ENCODE measurements at places on chromosomes 6 and 20.

DNA sequence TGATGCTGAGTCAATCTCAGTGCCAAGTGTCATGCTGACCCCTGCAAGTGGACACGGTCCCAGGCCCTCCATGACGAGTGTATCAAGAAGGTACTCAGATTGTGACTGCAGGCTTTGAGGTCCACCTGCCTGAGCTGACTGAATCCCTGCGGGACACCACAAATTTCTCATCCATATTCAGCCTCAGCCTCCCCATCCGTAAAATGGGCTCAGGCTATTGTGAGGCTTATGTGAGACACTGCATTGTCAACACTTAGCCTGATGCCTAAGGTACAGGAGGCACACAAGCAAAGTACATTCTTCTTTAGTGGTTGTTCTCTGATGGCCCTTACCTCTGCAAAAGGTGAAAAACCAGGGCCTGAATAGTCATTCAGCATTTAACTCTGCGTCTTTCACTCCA, 70.4 kb upstream of the NFATC2 start:
- DNase-seq: no peak

DNA sequence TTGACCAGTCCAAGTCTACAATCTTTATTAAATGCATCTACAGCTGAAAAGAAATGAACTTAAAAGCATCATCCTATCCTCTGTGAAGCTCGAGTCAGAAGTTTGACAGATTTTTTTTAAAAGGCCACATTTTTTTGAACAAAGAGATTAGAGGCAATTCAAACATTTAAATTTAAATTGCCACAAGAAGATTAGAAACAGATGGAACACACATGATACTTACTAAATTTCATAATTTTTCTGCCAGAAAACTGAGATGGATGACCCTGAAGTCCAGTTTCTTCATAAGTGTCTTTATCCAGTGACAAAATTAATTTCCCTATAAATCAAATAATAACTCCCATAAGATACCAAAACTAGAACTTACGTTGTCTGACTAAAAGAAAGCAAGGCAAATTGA, 4.3 kb downstream of the RPP40 start:
- no peak for DNase-seq

- DNase-seq: no peak
These were observed 289.9 kb upstream of the RUNX2 start for GRCh38 chr6:45038226-45038625.

DNA sequence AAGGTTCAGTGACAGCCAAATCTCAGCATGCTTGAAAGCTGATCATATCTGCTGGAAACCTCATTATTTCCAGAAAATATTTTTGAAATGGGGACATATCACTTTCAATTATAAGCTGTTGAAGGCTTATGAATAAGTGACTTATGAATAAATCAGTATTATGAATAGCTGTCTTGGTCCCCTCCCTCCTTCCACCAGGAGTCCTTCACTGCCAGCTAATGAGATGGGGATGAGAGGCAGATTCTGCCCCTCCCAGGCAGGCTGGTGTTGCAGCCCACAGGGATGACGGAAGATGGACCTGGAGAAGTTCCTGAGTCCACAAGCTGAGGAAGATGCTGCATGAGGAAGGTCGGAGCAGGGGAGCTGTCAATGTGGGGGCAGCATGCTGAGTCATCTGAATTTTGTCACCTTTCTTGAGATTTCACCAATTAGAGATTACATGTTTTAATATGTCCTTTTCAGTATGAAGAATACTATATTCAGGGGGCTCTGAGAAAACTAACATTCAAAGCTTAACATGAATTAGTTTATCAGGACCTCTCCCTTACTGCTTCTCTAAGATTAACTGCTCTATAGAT, 112.2 kb downstream of the DTNBP1 start:
- DNase-seq: no peak

DNA sequence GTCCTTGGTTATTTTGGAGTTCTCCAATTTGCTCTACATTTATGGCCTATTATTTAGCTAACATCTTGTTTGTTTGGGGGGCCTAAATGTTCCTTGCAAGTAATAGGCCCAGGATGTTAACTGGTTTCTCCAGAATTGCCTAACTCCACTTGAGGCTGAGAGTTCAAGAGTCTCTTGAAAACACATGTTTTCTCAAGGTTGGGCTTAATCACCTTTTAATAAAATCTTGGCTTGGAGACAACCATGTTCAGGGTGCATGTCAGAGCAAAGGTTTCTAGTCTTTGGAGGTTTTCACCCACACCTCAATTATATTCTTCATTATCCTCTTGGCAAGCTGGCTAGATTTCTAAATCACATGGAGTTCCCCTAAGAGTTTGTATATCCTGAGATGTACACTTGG, 54.2 kb downstream of the KLHL31 start:
- DNase-seq: peak; percentile 34

DNA sequence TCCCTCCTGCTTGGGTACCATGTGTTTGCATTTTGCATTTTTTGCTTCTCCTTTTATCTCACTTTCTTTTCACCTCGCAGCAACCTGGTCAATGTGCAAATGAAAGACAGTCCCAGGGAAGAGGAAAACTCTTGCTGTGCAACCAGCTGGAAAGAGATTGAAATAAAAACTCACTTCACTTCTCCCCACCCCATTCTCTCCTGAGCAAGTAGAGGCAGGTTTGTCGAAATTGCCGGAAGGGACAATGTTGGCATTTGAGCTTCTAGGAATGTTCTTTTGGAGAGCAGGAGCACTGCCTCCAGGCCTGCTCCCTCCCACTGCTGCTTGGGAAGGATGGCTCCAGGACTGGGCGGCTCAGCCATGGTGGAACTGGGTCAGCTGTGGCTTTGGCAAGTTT, 30.6 kb downstream of the KCNG1 start:
- DNase-seq: no peak

GRCh38 chr6:113359155-113360140, 497.7 kb upstream of the MARCKS start:
- no peak for DNase-seq

- peak; percentile 87 for DNase-seq
These were observed 110.8 kb upstream of the MLN start for GRCh38 chr6:33914645-33915044.

DNA sequence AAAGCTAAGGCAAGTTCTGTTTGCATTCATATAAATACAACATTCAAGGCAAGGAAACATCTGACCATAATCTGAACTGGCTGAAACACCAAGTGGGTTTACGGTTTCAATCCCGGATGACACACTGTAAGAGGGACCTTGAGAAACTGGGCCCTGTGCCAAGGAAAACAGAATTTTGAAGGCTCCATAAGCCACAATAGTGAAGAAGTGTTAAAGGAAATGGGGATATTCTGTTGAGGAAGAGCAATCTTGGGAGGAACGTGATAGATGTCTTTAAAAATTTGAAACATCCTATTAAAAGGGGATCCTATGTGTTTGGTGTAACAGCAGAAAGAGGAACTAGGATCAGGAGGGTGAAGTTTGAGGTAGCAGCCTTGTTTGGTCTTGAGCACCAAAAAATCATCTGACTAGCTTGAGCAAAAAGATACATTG, 82.4 kb upstream of the TAB2 start:
- DNase-seq: peak; percentile 67

- no peak for DNase-seq
These were observed 518.1 kb downstream of the TFAP2A start for GRCh38 chr6:9896806-9897205.

DNA sequence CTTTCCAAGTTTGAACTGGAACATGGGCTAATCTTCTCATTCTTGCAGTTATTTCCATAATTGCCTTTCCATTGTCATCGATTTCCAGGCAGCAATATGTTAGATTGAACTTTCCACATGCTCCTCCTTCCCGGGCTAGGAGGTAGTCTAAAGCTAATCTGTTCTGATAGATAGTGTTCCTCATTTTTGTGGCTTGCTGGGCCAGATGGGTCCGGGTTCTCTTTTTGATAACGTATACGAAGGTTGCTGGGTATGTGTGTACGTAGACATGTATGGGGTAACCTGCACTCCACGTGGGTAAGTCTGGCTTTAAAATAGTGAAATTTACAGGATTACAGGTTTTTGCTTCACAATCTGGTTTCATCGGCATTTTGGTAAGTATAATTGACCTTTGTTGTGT, 14.0 kb upstream of the GMPR start:
- no peak for DNase-seq

GRCh38 chr20:63586797-63587196, 12.8 kb upstream of the HELZ2 start:
- DNase-seq: no peak

GRCh38 chr6:130681028-130681427, 146.2 kb upstream of the SMLR1 start:
- no peak for DNase-seq

DNA sequence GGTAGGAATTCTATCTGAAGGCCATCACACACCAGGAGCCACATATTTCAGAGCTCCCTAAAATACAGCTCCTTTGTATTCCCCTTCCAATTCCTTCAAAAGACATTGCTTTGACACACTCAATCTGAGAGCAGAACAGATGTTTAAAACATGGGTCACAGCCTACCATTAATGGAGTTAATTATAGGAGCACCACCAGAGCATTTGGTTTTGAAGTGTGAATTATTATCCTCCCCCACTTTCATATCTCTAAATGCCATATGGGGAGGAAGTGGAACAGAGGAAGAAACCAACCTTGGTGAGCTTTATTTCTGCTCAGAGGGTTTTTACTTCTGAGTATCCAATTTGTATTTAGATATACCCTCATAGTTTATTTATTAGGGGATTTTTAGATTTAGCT, 50.7 kb upstream of the TNFRSF21 start:
- DNase-seq: no peak

- DNase-seq: no peak
These were observed 11.4 kb upstream of the MOCS1 start for GRCh38 chr6:39945626-39946025.

GRCh38 chr6:29354980-29355379, 13.7 kb downstream of the OR5V1 start:
- DNase-seq: no peak

- no peak for DNase-seq
These were observed 411.8 kb downstream of the SYNE1 start for GRCh38 chr6:152225241-152225934.

DNA sequence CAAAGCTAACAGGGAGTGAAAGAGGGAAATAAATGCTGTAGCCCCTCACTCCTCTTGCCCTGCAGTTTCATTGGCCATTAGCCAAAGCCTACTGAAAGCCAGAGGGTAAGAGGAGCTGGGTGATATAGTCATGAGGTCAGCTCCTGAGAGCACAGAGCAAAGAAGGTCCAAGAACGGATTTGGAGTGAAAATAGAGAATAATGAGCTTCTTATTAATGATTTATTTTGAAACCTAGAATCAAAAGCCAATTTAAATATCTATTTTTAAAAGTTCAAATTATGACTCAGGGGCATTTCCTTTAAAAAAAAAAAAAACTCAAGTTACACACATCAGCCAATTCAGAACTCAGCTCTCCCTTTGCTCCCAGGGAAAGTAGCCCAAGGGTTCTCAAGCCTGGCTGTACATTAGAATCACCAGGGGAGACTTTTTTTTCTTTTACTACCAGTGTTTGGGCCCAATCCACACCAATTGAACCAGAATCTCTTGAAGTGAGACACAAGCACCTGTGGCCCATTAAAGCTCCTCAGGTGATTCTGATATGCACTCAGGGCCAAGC, 79.1 kb downstream of the SNAP25 start:
- no peak for DNase-seq

GRCh38 chr6:70423189-70424134, 10.2 kb downstream of the FAM135A start:
- DNase-seq: no peak

DNA sequence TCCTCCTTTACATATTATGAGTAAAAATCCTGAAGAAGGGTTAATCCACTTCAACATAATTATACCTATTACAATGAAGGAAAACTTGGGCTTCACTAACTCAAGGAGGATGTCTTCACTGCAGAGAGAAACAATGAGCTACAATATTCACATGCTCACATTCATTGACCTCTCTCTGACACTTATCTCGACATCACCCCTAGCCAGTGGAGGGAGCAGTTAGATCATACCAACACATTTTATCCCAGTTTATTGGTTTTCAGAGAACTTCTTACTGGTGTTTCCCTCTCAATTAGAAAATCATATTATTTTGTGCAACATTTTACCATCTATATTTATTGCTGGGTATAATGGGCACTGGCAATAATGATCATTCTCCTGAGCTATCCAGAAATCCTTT, 646.5 kb downstream of the TENT5A start:
- DNase-seq: no peak

DNA sequence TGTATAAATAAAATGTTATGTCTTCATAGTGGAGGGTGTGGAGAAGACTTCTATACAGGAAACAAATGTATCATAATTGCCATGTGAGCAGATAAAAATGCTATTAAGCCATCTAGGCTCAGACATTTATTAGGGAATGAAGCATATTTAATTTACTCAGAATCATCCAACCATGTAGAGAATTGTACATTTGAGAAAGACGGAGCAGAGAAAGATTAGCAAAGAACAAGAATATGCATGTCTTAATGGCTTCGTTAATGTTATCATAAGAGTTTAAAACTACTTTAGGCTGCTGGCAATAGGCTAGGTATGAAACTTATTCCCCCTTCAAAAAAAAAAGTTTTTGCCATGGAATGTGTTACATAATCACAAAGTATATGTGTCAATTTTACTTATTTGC, 6.1 kb downstream of the ANKRD6 start:
- DNase-seq: no peak

GRCh38 chr6:36224918-36225461, 28.4 kb downstream of the BRPF3 start:
- no peak for DNase-seq

- no peak for DNase-seq
These were observed 15.9 kb downstream of the KIF25 start for GRCh38 chr6:168013250-168013915.

DNA sequence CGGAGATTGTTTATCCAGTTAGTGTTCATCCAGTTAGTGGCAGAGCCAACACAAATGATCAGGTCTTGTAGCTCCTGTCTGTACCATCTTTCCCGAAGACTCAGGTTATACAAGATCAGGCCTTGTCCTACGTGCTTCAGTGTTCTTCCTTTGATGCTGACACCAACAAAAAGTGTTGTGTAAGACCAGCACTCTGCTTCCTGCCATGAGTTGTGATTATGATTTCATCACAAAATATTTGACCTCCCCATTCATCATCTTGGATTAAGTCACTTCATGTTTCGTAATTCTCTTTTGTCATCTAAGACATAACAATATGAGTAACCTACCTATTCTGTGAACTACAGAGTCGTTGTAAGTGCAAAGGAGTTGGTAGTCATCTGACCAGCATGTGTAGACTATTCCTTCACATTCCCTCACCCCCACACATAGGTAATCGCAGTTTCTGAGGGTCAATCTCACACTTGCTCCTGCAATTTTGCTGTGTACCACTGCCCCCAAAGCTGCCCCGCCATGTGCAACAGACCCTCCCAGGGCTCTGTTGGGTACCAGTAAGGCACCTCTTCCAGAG, 135.6 kb upstream of the SLC22A23 start:
- peak; percentile 98 for DNase-seq

- DNase-seq: no peak
These were observed 84.8 kb upstream of the HDAC2 start for GRCh38 chr6:114055763-114056162.

DNA sequence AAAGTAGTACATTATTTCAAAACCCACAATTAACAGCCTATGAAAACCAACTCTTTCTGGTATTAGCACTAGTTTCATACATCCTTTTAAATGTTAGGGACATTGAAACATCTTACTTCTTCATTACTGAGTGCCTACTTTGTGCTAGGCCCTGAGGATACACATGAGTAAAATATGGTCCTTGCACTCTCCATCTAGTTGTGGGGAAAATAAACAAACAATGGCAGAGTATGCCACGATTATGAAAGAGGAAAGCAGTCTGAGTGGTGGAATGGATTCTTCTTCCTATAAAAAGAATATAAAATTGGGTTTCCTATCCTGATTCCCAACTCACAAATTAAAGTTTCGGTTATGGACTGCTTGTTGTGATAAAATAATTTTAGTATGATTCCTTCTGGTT, 84.9 kb downstream of the ATXN1 start:
- DNase-seq: no peak
